Left ventricle myocardium inferior (tissue), 1 donor: ENCODE measurements at places on chromosomes 5 and 9.

- DNase-seq, result no peak
These were observed 4.4 kb downstream of the S1PR3 start for GRCh38 chr9:88995627-88996026.

GRCh38 chr5:111641533-111642233 lies 115.3 kb downstream of the NREP start:
- no peak for DNase-seq

GRCh38 chr5:83572271-83572670 lies 100.7 kb downstream of the VCAN start:
- no peak for DNase-seq

DNA sequence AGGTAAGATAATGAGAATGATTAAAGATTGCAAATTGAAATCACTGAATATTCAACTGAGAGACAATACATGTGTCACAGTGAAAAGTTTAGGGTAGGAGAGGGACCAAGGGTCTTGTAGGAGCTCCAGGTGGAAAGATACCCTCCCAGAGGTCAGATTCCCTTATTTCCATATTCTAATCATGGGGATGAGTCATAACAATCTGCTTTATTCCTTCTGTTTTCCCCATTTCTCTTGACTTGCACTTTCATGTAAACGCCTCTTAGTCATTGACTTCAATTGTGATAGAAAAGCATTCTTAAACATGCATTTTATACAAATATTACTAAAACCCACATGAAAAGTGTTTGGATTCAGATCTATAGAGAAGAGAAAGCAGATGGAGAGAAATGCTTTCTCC lies 81.3 kb upstream of the CTSL start:
- no peak for DNase-seq

DNA sequence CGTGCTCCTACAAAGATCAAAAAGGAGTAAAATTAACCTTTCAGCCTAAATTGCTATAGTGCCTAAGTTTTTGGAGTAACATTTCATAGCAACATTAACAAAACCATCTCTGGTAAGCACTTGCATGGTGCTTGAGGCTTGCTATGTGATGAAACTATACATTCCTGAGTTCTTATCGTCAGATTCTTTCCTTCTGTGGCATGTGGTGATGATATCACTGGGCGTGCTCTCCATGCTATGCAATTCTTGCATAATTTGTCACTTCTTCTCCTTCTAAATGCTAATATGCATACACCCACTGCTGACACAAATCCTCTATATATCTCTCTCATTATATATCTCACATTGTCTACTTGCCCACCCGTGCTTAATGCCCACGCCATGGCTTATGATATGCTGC lies 2019.9 kb downstream of the MAT2B start:
- no peak for DNase-seq

DNA sequence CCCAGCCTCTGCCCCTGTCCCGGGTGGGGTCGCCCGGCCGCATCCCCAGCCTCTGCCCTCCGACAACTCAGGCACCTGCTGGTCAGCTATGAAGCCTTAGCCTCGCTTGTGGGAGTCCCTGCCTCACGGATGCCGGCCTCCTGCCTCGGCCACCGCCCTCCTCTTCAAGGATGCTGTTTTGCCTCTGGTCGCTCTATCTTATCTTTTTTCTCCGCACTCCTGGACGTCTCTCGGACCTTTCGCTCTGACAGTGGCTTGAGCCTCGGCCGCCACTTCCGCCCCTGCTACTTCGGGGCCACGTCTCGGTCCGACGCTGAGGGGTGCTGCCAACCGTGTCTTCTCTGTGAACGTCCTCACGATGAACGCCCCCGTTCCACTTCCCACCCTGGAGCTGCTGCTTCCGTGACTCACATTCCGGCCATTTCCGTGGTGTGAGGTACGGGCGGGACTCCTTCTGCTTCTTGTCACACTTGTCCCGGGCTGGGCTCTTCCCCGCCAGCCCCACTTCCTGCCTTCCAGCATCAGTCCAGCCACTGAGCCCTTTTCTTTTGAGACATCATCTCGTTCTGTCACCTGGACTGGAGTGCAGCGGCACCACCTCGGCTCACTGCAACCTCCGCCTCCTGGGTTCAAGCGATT lies 26.3 kb downstream of the SLC9A3 start:
- no peak for DNase-seq

GRCh38 chr9:135348788-135349150 lies 130.8 kb upstream of the PPP1R26 start:
- DNase-seq, result no peak

DNA sequence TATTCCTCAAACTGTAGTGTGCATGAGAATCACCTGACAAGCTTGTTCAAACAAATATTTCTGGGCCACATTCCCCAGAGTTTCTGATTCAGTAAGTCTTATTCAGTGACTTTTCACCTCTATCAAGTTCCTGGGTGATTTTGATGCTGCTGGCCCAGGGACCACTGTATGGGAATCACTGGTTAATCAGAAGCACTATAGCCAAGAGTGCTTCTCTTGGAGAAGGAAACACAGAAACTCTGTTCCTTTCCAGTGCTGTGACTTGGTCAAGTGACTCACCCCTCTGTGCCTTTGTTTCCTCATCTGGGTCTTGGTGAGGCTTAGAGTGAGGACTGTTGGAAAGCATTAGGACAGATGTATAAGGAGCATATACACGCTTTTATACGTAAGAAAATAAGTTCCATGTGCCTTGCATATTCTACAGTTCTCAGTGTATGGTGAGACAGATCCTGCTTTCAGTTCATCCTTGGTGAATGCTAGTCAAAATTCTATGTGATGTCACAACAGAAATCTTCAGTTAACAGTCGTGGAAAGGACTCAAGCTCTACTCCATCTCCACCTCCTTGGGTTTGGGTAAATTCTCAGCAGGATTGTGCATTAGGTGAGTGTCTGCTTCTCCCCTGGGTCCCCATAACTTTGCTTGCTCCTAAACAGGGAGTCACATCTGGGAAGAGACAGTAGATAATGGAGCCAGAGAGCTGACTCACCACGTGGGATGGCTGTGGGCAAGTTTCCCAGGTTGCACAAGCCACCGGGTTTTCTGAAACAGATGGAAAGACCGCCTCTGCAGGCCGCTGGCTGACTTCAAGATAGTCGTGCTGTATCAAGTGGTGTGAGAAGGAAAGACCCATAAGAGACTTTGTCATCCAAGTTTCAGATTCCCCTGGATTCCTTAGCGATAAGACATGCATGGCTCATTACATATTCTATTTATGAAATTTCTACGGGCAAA lies 117.0 kb downstream of the NXNL2 start:
- DNase-seq, result peak; percentile 84

- no peak for DNase-seq
These were observed 54.0 kb upstream of the HSPB3 start for GRCh38 chr5:54401515-54401914.

GRCh38 chr9:110443866-110444220 lies 106.2 kb upstream of the TXNDC8 start:
- no peak for DNase-seq

DNA sequence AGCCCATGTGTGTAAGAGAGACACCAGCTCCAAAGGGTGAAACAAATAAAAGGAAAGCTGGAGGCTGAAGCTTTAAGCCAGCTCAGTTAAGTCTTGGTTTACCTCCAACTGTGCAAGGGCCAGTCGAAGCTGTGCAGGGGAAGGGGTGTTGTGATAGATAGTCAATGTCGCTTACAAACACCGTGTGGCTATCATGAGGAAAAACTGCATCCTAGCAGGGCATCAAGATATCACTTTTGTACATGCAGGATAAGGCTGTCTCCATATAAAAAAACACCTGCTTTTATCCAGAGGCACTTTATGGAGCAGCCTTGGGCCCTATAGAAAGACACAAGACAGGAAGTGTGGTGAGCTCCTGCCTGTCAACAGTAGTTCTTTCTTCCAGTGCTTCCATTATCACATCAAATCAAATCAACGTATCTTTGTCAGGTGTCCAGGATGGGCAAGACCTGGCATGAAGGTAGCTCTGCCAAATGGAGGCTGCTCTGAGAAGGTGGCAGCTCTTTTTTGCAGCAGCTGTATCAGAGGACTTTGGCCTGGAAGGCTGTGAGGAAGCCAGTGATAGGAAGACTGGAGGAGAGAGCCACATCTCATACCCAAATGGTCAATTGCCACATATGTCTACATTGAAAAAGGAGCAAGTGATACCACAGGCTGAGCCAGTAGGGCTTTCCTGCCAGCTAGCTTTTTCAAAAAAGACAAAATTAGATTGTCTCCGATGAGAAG lies 29.3 kb upstream of the SELENOP start:
- DNase-seq, result no peak

DNA sequence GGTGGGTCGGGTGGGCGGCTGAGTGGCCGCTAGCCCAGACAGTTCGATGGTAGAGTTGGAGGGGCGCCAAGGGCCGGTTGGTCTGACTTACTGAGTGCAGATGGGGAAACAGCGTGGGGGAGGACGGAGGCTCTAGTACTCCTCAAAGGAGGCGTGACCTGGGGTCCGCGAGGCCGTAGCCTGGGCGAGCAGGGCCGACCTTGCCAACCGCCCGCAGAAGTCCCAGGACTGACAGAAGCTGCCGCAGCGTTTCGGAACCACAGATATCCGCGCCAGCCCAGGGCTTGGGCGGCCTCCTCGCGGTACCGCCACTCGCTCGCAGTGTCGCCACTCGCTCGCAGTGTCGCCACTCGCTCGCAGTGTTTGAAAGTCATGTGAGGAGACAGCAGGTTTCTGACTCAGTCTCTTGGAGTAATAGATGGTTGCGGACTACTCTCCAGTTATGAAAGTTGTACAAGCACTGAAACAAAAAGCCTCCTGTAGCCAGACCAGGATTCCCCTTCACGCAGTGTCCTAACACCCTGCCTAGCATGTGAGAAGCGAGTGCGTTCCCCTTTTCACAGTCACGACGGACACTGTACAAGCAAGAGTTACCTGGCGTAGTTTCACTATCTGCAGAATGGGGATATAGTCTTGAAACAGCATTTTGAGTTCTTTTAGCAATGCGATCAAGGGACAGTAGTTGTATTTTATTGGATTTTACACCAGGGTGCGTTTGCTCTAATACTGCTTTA lies 674 bp downstream of the TMEM38B start:
- DNase-seq, result peak; percentile 56

- peak; percentile 76 for DNase-seq
These were observed at the start of gene MAMDC2 for GRCh38 chr9:70043689-70044489. MAMDC2 (plus strand) TSS chr9:70043848; CDS start chr9:70044198, 350 bp downstream.

- DNase-seq, result no peak
These were observed 132.0 kb downstream of the FAM174A start for GRCh38 chr5:100667161-100667630.

DNA sequence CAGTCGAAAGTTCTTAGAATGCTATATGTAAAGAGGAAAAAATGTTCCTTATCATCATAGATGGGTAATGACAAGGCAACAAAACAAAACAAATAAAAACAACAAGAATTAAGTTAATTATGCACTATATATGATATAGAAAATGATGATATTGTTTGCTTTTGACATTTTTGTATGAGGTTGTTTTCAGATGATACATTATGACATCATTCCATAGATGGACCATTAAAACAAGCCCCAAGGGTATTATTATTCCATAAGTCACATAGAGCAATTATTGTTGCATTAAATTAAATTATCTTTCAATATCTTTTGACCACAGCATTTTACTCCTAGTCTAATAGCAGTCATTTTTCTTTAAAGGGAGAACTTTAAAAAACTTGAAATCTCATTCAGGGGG lies 56.5 kb upstream of the RICTOR start:
- DNase-seq, result no peak

- DNase-seq, result no peak
These were observed 103.2 kb downstream of the PDE4D start for GRCh38 chr5:59790376-59790775.

- DNase-seq, result no peak
These were observed 19.8 kb downstream of the DYNC2I2 start for GRCh38 chr9:128636556-128637530.

GRCh38 chr5:1853531-1853930 lies 29.2 kb downstream of the IRX4 start:
- no peak for DNase-seq

GRCh38 chr5:1732238-1732941 lies 67.2 kb downstream of the MRPL36 start:
- DNase-seq, result no peak

GRCh38 chr9:106376689-106377088 lies 486.3 kb upstream of the ZNF462 start:
- no peak for DNase-seq

GRCh38 chr9:76379494-76379893 lies 14.7 kb downstream of the RFK start:
- no peak for DNase-seq

- no peak for DNase-seq
These were observed 7.2 kb upstream of the KLHL3 start for GRCh38 chr5:137743031-137743640.

GRCh38 chr5:107017616-107018015 lies 653.1 kb downstream of the EFNA5 start:
- DNase-seq, result no peak

DNA sequence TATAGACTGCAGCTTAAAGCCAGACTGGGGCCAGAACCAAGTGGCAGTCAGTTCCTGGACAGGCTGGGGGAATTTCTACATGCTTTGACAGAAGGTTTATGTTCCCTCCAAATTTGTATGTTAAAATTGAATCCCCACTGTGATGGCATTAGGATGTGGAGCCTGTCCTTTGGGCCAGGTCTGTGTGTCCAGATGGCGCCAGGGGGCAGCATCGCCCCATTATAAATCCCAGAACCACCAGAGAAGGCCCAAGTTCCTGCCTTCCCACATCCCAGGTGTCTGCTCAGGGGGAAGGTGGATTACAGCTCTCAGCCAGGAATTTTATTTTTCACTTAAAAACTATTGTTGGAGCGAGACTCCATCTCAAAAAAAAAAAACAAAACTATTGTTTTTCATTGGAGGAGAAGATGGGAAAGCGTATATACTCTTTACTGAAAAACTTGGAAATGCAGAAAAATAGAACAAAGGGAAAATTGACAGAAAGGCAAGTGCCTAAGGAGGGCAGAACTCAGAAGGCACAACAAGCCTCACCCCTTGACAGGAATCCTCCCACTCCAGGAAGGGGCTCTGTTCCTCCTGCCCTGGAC lies 5.0 kb downstream of the IL3 start:
- DNase-seq, result peak; percentile 48

GRCh38 chr5:142176255-142176654 lies 67.7 kb downstream of the NDFIP1 start:
- no peak for DNase-seq

- peak; percentile 31 for DNase-seq
These were observed 9.0 kb upstream of the PHF19 start for GRCh38 chr9:120885958-120886357.

GRCh38 chr5:176675676-176676360 lies 28.5 kb downstream of the TSPAN17 start:
- no peak for DNase-seq

- DNase-seq, result no peak
These were observed 75.2 kb downstream of the FCHO2 start for GRCh38 chr5:73030995-73031394.

- no peak for DNase-seq
These were observed at the start of gene NR2F1 for GRCh38 chr5:93582677-93583438. NR2F1 (plus strand) TSS chr5:93583222; CDS start chr5:93585024, 1,802 bp downstream.
